ENCODE measurements at places on chromosomes 7 and 10. TPM values are rescaled to one million over a fixed set of nuclear protein-coding genes. Genes with fewer than 3 reads are reported as not detected.

GRCh38 chr10:49269523-49269922, 29.4 kb upstream of the C10orf71 start:
- no peak overlapping the region for H3K4me3 ChIP-seq
- no peaks in the 10 kb centered on the region for H3K4me1 ChIP-seq
- peaks cover 31% of the 10 kb centered on the region for H3K27me3 ChIP-seq
- H3K36me3 ChIP-seq, result no peaks in the 10 kb centered on the region

DNA sequence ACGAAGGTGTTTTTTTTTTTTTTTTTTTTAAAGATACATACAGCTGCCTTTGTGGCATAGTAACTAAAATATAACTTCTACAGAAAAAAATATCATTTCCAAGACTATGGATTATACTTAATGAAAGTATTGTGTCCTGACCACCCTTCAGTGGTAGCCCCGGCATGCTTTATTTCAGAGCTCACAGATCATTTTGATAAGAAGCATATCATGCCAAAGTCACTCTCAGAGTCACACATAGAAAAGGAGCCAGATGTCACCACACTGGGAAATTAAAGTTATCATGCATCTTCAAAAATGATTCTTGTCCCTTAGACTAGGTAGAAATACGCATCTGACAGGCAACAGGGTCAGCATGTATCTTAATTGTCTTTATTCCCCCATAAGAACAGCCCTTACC, 3.0 kb downstream of the ADARB2 start:
- H3K4me1 ChIP-seq, result no peaks in the 10 kb centered on the region
- H3K27me3 ChIP-seq, result no peaks in the 10 kb centered on the region
- no peak overlapping the region for H3K27ac ChIP-seq
- H3K36me3 ChIP-seq, result no peaks in the 10 kb centered on the region

- H3K4me1 ChIP-seq, result peaks cover 6% of the 10 kb centered on the region
- H3K27ac ChIP-seq, result no peak overlapping the region
- no peaks in the 10 kb centered on the region for H3K36me3 ChIP-seq
These were observed 196.9 kb upstream of the RHOBTB1 start for GRCh38 chr10:61140765-61141392.

- no peaks in the 10 kb centered on the region for H3K4me1 ChIP-seq
- no peaks in the 10 kb centered on the region for H3K36me3 ChIP-seq
- H3K4me3 ChIP-seq, result no peak overlapping the region
These were observed 79.6 kb downstream of the RAPGEF5 start for GRCh38 chr7:22277375-22277774.

DNA sequence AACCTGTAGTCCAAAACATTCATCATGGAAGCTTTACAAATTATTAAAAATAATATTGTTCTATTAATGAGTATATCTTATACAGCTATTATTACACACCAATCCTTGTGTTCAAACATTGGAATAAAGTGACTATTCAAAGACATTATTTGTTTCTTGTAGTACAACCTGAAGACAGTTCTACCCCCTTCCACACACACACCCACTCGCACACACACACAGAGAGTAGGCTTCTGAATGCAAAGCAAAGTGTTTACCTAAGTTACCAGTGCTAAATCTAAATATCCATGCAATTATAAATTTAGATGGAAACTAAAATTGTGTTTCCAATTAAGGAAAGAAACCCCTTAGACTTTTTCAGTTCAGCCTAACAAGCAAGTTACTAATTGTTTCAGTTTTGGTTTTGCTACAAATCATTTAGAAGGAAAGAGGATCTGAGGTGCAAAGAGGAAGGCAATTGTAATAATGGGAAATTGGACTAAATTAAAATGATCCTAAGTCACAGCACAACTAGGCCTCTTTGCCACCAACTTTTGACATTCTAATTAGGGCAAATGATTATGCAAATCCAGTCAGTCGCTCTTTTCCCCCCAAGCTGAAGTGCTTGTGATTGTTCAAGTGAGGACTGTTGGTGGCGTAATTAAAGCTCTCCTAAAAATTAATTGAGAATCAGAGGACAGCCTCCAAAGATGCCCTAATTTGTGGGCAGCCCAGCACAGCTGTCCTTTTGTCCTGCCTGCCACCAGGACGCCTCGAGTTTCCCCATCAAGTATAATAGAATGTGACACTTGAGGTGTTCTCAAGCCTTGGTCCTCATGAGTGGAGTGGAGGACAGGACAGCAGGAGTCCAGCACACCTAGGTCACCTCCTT, 19.9 kb upstream of the ATOH7 start:
- H3K4me1 ChIP-seq, result no peaks in the 10 kb centered on the region
- no peaks in the 10 kb centered on the region for H3K36me3 ChIP-seq
- H3K27ac ChIP-seq, result no peak overlapping the region
- peaks cover 40% of the 10 kb centered on the region for H3K27me3 ChIP-seq

DNA sequence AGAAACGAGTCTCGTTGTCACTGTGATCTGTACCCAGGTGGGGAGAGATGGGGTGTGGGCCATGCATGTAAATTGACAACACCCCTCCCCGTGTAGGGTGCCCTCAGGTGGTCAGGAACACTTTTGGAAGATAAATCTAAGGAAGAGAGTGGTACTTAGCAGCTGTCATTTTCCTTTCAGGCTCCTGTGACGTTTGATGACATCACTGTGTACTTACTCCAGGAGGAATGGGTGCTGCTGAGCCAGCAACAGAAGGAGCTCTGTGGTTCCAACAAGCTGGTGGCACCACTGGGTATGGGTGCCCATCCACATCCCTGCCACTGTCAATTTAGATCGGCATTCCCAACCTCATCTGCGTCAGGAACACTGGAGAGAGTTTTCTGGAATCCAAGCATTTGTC, 6.3 kb downstream of the ZNF862 start:
- peaks cover 2% of the 10 kb centered on the region for H3K36me3 ChIP-seq
- peaks cover 4% of the 10 kb centered on the region for H3K4me1 ChIP-seq
- no peak overlapping the region for H3K27ac ChIP-seq
- no peak for DNase-seq
- no peak overlapping the region for H3K4me3 ChIP-seq

GRCh38 chr10:131660427-131660826, 240.4 kb upstream of the PPP2R2D start:
- H3K4me1 ChIP-seq, result no peaks in the 10 kb centered on the region
- no peak overlapping the region for H3K4me3 ChIP-seq
- no peaks in the 10 kb centered on the region for H3K27me3 ChIP-seq
- DNase-seq, result no peak
- H3K36me3 ChIP-seq, result no peaks in the 10 kb centered on the region

DNA sequence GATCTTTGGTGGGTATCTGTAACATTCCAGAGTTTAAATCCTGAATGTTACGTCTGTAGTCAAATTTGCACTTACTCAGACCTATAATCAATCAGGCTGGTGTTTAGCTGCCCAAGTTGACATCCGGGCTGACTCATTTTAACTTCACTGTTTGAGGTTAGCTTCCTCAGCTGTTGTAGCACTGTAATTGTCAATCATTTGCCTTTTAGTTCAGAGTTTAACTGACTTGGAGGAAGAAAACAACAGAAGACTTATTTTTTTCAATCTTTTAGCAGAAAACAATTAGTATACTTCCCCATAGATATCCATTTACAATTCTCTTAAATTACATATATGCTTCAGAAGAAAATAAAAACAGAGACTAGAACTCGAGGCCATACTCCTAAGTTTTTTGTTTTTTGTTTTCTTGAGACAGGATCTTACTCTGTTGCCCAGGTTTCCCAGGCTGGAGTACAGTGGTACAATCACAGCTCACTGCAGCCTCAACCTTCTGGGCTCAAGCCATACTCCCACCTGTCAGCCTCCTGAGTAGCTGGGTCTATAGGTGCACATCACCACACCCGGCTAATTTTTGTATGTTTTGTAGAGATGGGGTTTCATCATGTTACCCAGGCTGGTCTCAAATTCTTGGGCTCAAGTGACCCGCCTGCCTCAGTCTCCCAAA, 38.5 kb upstream of the LRRC17 start:
- peaks cover 74% of the 10 kb centered on the region for H3K4me1 ChIP-seq
- peak overlapping the region; percentile 30 for H3K4me3 ChIP-seq
- peaks cover 2% of the 10 kb centered on the region for H3K27me3 ChIP-seq

- H3K4me1 ChIP-seq, result peaks cover 33% of the 10 kb centered on the region
- H3K36me3 ChIP-seq, result peaks cover 17% of the 10 kb centered on the region
- DNase-seq, result no peak
- H3K27me3 ChIP-seq, result no peaks in the 10 kb centered on the region
- no peak overlapping the region for H3K4me3 ChIP-seq
These were observed 121.1 kb downstream of the CXCL12 start for GRCh38 chr10:44263771-44264170.

DNA sequence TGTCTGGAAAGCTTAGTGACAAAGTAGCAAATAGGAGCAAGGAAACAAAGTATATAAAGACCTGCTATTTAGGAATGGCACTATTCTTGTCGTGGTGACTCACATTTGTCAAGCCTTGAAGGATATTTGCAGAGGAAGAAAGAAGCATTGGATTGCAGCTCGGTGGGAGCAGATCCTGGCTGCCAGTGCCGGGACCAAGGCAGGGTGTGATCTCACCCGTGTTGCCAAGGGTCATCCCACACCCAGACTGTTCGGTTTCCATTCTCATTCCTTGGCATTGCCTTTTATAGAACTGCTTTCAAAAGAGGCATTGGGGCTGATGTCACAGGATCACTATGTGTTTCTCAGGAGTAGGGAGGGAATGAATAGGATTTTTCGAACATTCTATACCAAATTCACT, 176.2 kb downstream of the GALNT17 start:
- peaks cover 1% of the 10 kb centered on the region for H3K27me3 ChIP-seq
- DNase-seq, result no peak
- no peak overlapping the region for H3K27ac ChIP-seq
- H3K36me3 ChIP-seq, result peaks cover 10% of the 10 kb centered on the region

GRCh38 chr7:47215049-47215448, 366.9 kb downstream of the TNS3 start:
- H3K4me3 ChIP-seq, result no peak overlapping the region
- H3K27me3 ChIP-seq, result peaks cover 47% of the 10 kb centered on the region
- no peaks in the 10 kb centered on the region for H3K36me3 ChIP-seq
- 0 out of 2 replicates have a peak, but pooled peaks cover 6% of the 10 kb centered on the region for H3K4me1 ChIP-seq
- DNase-seq, result no peak

GRCh38 chr7:11768263-11768662, 63.7 kb downstream of the THSD7A start:
- no peak overlapping the region for H3K4me3 ChIP-seq
- no peaks in the 10 kb centered on the region for H3K36me3 ChIP-seq
- no peak for DNase-seq
- H3K27me3 ChIP-seq, result no peaks in the 10 kb centered on the region

The CPVL gene
- total RNA-seq, result not detected

The NAPEPLD gene
- total RNA-seq, result 4.2 TPM

The KCP gene
- not detected for total RNA-seq

The CYP17A1 gene
- not detected for total RNA-seq
